Prostate gland (tissue), 2 donors: ENCODE measurements at places on chromosomes 4 and X. TPM values are rescaled to one million over a fixed set of nuclear protein-coding genes. Genes with fewer than 3 reads are reported as not detected.

DNA sequence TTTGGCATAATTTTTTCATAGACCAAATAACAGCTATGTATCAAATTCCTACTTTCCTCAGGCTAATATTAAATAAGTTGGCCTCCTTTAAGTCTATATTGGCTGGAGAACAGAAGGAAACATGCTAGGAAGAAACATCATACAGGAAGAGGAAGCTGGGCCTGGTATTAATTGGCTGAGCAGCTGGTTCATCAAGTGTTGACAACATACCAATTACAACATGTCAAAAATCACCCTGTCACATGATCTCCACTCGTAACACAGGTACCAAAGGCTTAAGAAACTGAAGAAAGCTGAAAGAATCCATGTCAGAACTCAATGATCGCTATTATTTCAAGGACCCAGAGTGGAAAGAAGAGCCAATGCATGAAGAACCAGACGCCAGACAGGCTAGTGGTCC lies 10.5 kb downstream of the WDFY3 start:
- DNase-seq = no peak

TGIF2LX gene
- not detected for total RNA-seq

WDR17 gene
- total RNA-seq = 5.5 TPM

DNA sequence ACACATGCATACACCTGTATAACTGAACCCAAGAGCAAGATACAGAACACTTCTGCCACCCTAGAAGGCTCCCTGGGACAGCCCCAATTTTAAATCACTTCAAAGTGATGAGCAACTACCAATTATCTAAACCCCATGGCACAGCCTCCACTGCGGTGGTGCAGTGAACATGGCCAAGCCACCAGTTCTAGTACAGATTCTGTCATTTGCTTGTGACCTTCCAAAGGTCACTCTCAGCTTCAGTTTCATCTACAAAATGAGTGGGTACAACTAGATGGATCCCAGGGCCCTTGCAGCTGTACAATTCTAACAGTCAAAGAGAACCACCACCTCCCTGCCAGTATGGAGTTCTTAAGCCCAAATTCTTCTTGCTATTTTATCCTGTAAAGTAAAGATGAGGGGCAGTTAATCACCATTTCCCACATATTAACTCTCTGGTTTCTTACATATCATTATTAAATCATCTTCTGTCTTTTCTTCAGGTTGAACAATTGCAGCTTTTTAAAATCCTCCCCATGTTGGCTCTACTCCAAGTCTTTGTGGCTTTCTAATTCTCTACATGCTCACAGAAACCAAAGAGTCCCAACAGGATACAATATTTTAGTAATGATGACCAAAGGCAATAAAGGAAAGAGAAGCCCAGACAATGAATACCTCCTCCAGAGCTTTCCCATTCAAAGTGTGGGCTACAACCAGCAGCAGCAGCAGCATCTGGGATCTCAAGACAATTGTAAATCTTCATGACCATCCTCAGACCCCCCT lies 39.0 kb upstream of the GPM6B start:
- no peak for DNase-seq

- no peak for DNase-seq
Measured at GRCh38 chr4:84964995-84965552, 1.4 kb downstream of the WDFY3 start.

DNA sequence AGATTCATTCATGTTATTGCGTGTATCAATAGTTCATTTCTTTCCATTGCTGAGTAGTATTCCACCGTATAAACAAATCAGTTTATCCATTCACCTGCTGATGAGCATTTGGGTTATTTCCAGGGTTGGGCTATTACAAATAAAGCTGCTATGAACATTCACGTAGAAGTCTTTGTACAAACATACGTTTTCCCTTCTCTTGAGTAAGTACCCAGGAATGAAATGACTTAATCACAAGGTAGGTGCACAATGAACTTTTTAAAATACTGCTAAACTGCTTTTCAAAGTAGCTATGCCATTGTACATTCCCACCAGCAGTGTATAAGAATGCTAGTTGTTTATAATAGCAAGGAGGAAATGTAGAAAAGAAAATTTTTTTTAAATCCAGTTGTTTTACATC lies 35.9 kb downstream of the SYTL4 start:
- no peak for DNase-seq

GRCh38 chr4:84931274-84931673 lies 35.2 kb downstream of the WDFY3 start:
- DNase-seq = no peak

DNA sequence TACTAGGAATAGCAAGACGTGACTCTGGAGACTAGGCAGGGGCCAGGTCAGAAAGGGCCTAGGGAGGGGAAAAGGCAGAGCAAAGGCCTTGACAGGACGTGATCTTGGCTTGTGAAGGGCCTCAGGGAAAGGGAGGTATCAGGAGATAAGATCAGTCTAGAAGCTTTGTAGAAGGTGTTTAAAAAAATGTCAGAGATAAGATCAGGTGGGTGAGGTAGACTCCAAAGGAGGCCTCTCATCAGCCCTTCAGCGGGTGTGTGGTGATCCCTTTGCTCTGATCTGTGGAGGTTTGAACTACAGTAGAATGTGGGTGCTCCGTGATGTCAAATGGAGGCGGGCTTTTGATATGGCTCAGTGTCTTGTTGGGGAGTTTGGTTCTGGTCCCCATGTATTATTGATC lies 78.8 kb upstream of the PRPS1 start:
- DNase-seq = no peak

CFI gene
- total RNA-seq = 28.0 TPM

- DNase-seq = peak; percentile 45
Measured at GRCh38 chr4:145619639-145619996, 433 bp downstream of the MMAA start.
